ENCODE measurements at places on chromosomes 1 and 21. TPM values are rescaled to one million over a fixed set of nuclear protein-coding genes. Genes with fewer than 3 reads are reported as not detected.

Gene MAGI3
- polyA plus RNA-seq, result 2.8 TPM

- no peaks in the 10 kb centered on the region for H3K4me1 ChIP-seq
- H3K27ac ChIP-seq, result no peak overlapping the region
- no peaks in the 10 kb centered on the region for H3K36me3 ChIP-seq
- no peaks in the 10 kb centered on the region for H3K27me3 ChIP-seq
- no peak for DNase-seq
These were observed 23.3 kb downstream of the PAX7 start for GRCh38 chr1:18653916-18654315.

- no peak overlapping the region for H3K4me3 ChIP-seq
- H3K27ac ChIP-seq, result no peak overlapping the region
- no peak for DNase-seq
- no peaks in the 10 kb centered on the region for H3K36me3 ChIP-seq
- no peaks in the 10 kb centered on the region for H3K27me3 ChIP-seq
These were observed 233.8 kb downstream of the RHOU start for GRCh38 chr1:228968891-228969606.

DNA sequence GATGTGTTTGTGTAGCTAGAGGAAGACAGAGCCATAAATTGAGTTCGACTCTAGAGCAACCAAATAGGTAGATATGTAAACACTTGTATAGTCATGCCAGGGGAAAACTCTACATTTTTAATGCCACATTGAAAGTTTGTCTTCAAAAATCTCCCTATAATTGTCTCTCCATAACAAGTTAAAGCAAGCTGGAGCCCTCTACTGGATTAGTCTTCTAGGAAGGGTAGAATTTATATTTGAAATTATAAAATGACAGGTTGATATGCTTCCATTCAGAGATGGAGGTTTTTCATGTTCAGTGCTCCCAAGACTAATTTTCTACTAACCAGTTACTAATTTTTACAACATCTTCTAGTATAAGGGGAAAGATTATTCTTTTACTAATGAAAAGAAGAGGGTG lies 13.1 kb upstream of the COL24A1 start:
- H3K36me3 ChIP-seq, result no peaks in the 10 kb centered on the region
- H3K4me3 ChIP-seq, result no peak overlapping the region
- no peak for DNase-seq
- H3K27ac ChIP-seq, result no peak overlapping the region
- H3K27me3 ChIP-seq, result no peaks in the 10 kb centered on the region
- H3K4me1 ChIP-seq, result no peaks in the 10 kb centered on the region

All from aorta (tissue), 5 donors.